T-helper 2 cell (primary cell): ENCODE measurements at places on chromosomes 12 and 14.

DNA sequence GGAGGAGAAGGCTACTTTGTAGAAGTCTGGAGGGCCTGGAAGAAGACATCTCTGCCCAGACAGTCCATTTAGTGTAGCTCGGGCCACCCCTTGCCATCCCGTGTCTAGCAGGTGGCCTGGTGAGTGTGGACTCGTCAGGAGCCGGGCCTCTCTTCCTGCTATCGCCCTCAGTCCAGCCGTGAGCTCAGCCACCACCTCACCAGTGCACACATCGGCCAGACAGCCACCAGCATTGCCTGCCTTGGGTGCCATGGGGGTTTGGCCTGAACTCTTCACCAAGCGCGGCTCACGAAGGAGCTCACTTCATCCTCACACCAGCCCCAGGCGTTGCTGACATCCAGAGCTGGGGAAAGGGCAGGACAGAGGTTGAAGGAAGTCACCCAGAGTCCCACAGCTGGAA lies 19.6 kb upstream of the TRAF3 start:
- DNase-seq = no peak

GRCh38 chr12:24625103-24625502 lies 323.8 kb downstream of the BCAT1 start:
- DNase-seq = no peak

DNA sequence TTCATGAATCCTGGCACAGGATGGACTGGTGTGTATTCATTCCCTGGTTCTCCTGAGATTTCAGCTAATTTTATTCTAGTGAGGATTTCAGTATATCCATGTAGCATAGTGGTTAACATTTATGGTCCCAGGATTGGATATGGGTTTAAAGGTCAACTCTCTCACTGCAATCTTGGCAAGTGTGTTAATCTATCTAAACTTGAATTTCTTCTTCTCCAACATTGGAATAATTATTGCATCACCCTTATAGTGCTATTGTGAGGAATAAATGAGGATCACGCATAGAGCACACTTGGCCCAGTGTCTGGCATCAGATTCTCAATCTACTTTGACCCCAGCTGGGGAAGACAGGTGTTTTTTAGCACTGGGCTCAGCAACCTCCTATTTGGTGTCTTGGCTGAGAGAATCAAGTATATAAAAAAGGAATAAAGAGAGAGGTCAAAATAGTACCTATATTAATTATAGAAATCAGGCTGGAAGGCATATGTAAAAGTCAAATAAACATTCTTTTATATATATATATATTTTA lies 531.2 kb upstream of the ATP2B1 start:
- no peak for DNase-seq

GRCh38 chr12:108234158-108234557 lies 105.0 kb downstream of the CMKLR1 start:
- DNase-seq = no peak

GRCh38 chr14:29462321-29462720 lies 465.3 kb downstream of the PRKD1 start:
- DNase-seq = no peak

DNA sequence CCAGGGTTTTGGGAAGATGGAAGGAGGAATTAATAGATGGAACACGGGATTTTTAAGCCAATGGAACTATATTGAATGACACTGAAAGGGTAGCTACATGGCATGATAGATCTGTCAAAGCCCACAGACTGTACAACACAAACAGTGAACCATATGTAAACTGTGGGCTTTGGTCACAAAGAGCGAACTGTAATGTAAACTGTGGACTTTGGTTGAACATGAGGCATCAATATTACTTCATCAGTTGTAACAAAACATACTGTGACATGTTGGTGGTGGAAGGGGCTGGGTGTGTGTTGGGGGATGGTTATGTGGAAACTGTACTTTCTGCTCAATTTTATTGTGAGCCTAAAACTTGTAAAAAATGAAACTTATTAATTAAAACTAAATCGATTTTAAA lies 210.6 kb upstream of the HMGA2 start:
- no peak for DNase-seq

DNA sequence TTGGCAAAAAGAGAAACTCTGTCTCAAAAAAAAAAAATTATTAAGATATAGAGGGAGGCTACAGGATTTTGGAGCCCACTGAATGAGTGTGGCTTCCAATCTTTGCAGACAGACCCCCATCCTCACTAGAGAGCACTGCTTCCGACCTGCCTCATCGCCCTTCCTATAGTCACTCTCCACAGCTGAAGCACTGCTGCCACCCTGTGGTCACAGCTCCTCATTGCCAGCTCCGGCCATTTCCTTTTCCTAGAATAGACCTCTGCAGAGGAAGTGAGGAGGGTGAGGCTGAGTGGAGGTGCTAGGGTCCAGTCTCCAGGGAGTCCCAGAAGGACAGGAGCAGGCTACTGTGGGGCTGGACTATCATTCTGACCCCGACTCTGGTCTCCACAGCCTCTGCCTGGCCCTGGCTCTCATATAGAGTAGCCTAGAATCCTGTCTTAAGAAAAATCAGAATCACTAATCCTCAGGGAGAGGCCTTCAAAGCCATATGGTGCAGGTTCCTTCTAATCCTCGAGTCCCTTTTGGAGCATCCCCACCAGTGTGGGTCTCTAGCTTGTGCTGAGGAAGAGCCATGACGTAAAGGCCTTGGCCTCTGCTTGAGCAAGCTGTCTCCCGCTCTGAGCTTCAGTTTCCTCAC lies 1.4 kb upstream of the NPFF start:
- DNase-seq = peak; percentile 69

- no peak for DNase-seq
These were observed 341.4 kb downstream of the ADAMTS20 start for GRCh38 chr12:43210485-43211192.

- DNase-seq = no peak
These were observed 53.5 kb downstream of the IGF1 start for GRCh38 chr12:102426599-102427542.

- DNase-seq = no peak
These were observed 141.5 kb upstream of the FGD4 start for GRCh38 chr12:32257695-32258496.

- no peak for DNase-seq
These were observed 90.9 kb upstream of the MANSC4 start for GRCh38 chr12:27870939-27871338.

- no peak for DNase-seq
These were observed 5.9 kb downstream of the PRPF39 start for GRCh38 chr14:45089813-45090212.

DNA sequence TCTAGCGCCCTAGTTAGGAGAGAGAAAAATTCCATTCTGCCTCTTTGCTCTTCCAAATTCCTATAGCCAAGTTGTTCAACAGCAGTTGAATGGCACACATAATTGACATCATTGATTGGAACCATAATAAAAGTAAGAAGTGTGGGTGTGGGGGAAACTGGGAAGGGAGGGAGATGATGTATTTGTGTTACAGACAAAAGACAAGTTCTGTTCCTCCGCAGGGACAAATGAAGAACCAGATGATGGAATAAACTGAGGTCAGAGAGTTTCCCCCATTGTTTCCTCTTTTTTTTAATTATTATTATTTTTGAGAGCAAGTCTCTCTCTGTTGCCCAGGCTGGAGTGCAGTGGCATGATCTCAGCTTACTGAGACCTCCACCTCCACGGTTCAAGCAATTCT lies 34.9 kb downstream of the GDF11 start:
- DNase-seq = no peak

GRCh38 chr12:53231921-53232645 lies at the start of gene RARG:
TSS of gene RARG (minus strand) at chr12:53232209. CDS start at chr12:53227545, 4,664 bp downstream.
- peak; percentile 50 for DNase-seq

DNA sequence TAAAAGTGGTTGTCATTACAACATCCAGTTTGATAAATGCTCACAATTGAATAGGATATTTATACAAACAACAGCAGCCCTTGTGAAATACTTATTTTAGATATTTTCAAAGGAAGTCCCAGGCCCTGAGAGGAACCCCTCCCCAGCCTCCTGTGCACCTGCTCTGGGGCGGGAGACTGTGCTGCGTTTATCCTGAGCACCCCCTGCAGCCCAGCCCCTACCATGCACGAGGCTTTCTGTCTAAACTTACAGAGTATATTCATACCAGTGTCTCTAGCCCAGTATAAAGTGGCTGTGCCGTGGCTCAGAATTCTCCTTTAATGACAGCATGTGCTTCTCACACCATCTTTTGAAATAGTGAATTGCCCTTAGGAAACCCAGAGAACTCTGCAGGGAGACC lies 1084.3 kb downstream of the TMEM121 start:
- DNase-seq = no peak

DNA sequence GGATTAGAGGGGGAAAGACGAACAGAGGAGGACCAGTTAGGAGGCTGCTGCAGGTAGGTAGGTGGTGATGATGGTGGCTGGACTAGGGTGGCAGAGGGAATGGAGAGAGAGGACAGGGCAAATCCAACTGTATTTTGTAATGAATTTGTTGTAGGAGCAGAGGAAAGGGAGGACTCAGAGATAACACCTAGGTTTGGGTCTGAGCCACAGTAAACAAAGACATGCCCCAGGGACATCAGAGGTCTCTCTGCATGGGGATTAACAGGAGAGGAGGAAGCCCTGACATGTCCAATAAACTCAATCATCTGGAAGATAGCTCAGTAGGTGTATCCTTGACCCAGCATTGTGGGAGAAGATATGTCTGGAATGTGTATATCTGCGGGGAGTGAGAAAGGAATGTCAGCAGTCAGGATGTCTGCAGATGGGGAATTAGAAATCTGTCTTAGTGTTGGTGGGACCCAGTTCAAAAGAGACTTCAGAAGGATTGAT lies 4.7 kb upstream of the SLC48A1 start:
- DNase-seq = no peak

DNA sequence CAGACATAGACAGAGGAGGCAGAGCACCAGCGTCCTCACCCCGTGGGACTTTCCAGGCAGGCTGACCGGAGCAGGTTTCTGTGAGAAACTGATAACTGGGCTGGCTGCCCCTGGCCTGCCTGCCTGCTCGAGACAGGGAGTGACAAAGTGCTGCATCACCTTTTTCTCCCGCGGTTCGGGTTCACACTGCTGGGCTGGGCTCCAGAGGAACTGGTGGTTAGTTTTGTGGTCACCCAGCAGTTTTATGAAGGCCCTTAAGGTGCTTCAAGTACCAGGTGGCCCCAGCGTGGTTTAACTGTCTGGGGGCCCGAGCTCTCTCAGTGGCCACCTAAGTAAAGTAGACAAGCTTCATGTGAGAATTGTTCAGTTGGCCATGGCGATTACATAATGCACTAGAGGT lies 1073.6 kb downstream of the BCL11B start:
- DNase-seq = no peak

- no peak for DNase-seq
These were observed 10.3 kb downstream of the CLMN start for GRCh38 chr14:95309261-95310051.

- DNase-seq = no peak
These were observed 956.0 kb upstream of the NOVA1 start for GRCh38 chr14:27553790-27554189.
